NCI-H1694 (cell line): ENCODE measurements at places on chromosomes 7 and 10.
A peak's percentile ranks its signal among the peaks of the same experiment; 100 is the strongest.

- DNase-seq: no peak
Measured at GRCh38 chr10:10146604-10147003, 871.1 kb upstream of the CELF2 start.

DNA sequence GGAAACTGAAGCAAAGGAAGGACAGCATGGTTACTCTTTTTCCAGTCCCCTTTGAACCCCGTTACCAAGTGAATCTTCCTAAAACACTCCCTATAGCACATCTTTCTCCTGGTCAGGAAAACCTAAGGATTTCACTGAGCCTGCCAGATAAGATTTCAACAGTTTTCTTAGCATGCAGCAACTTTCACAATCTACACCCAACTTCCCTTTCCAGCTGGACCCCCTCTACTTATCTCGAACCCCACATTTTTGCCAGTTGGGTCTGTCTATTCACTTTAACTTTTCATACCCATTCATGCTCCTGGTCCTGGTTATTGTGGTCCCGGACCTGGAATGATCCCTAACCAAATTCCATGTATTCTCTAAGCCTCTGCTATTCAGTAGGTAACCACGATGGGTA, 14.9 kb upstream of the CPVL start:
- no peak for DNase-seq

GRCh38 chr10:104509981-104510380, 131.1 kb upstream of the SORCS3 start:
- no peak for DNase-seq

- DNase-seq: no peak
Measured at GRCh38 chr7:360454-361100, 70.6 kb downstream of the FOXL3 start.

DNA sequence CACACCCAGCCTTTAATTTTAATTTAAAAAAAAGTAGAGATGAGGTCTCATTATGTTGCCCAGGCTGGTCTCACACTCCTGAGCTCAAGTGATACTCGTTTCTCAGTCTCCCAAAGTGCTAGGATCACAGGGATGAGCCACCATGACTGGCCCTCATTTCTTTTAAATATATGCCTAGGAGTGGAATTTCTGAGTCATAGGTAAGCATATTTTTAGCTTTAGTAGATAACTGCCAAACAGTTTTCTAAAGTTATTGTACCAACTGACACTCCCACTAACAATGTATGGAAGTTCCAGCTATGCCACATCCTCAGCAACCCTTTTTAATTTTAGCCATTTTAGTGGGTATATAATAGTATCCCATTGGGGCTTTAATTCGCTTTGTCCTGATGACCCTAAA, 13.8 kb upstream of the PPIF start:
- no peak for DNase-seq

GRCh38 chr10:61166065-61166464, 222.1 kb upstream of the RHOBTB1 start:
- no peak for DNase-seq

DNA sequence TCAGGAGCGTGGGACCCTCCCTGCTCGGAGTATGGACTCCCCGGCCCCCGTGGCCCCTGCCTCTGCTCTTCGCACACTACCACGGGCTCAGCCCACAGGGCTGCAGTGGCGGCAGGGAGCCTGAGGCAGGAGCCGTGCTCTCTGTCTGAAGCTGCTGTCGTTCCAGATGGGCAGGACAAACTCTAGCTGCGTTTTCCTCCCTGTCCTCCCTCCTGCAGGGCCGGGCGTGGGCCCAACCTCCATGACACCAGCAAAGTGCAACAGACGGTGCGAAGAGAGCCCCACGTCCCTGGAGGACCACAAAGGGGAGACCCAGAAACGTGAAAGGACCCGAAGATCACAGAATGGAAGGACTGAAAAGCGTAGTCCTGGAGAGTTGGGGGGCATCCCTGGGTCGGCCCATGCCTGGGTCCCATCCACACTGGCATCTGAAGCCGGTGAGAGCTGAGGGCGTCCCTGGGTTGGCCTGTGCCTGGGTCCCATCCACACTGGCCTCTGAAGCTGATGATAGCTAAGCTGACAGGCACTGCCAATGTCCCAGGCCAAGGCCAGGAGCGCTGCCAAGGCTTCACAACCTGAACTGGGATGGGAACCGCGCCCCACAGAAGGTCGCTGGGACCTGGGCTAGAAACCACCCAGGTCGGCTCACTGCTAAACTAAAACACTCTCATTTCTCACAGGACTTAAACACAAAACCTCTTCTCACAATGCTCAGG, 267.0 kb downstream of the MAD1L1 start:
- no peak for DNase-seq

DNA sequence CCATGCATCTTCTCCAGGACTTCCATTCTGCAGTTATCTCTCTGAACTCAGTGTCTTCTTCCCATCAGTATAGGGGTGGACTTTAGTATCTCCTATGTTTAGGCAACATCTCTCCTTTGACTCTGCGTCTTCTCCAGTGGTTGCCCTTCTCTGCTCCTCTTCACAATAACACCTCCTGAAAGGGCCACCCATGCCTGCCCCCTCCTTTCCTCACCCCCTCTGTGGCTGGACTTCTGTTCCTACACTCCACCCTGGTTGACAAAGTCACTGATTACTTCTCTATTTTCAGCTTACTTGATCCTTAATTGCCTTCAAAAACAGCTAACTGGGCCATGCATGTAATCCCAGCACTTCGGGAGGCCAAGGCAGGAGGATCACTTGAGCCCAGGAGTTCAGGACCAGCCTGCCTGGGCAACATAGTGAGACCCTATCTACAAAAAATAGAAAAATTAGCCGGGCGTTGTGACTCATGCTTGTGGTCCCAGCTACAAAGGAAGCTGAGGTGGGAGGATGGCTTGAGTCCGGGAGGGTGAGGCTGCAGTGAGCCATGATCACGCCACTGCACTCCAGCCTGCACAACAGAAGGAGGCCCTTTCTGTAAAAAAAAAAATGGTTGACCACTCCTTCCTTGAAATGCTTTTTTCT, 13.7 kb downstream of the SRGN start:
- DNase-seq: no peak

GRCh38 chr7:1049006-1049741, 4.8 kb downstream of the GPR146 start:
- no peak for DNase-seq

GRCh38 chr7:47376991-47377616, 204.8 kb downstream of the TNS3 start:
- DNase-seq: no peak

DNA sequence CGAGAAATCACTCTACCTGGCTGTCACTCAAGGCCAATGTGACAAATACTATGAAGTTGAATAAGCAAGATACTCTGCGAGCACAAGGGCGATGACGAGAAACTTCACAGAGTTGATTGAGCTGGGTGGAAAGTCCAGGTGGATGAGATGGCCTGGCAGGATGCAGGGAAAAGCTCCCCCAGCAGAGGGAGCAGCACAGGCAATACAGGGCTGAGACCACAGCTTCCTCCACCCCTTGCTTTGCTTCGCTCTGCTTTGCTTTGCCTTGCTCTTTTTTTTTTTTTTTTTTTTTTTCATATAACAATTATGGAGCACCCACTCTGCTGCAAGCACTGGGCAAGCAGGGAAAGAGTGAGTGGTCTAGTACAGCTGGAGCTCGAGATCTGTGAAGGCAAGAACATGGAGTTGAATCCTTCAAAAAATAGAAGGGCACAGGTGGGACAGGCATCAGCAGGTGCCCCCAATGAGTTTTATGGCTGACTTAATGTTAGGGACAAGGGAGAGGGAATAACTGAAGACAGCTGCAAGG, 88.3 kb downstream of the CABCOCO1 start:
- DNase-seq: peak; percentile 36

GRCh38 chr10:24503461-24504320, 220.0 kb downstream of the ARHGAP21 start:
- DNase-seq: peak; percentile 22

GRCh38 chr10:62157601-62158000, 111.0 kb downstream of the RTKN2 start:
- no peak for DNase-seq

DNA sequence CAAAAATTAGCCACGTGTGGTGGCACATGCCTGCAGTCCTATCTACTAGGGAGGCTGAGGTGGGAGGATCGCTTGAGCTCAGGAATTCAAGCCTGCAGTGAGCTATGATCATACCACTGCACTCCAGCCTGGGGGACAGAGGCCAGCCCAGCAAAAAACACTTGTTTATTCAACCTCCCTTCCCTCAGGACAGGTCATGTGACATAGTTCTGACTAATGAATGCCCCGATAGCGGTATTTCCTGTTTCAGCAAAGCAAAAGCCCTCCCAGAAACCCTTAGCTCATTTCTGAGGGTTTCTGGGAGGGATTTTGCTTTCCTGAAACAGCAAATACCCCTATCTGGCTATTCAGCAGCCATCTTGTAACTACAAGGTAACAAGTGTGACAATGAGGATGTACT, 157.1 kb downstream of the GATA3 start:
- DNase-seq: no peak

GRCh38 chr10:4174197-4174596, 389.2 kb upstream of the KLF6 start:
- no peak for DNase-seq

GRCh38 chr10:43686414-43686813, 37.7 kb upstream of the ZNF32 start:
- DNase-seq: no peak

DNA sequence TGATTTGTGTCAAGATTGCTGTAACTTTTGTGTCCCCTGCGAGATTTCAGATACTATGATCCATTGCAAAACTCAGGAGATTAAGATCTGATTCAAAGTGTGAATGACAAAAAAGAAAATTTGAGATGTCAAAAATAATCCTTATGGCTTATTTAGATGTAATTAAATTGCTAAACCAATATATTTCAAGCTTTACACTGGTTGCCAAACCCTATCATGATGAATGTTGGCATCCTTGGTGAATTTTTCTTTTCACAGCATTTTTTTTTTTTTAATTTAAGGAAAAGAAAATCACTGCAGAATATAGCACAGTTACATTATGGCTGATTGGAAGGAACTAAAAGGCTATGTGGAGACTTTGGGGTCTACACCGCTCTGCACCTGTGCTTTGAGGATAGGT, 133.5 kb upstream of the PITRM1 start:
- no peak for DNase-seq

DNA sequence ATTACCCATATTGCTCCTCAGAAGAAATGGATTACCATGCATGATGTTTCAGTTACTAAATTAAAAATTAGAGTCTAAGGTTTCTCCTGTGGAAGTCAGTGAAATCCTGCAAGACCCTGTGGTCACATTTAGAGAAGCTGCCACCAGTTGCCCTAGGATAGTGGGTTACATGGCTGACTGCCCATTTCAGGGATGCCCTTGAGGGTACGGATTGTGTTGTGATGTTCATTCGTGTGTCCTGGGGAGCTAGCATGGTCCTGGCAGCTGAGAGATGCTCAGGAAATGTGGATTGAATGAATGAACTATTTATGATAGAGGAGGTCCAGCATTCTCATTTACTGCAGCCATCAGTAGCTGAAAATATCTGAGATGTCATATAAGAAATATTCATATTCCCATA, 55.1 kb downstream of the TMEM178B start:
- DNase-seq: no peak

- no peak for DNase-seq
Measured at GRCh38 chr10:121307411-121307980, 290.7 kb downstream of the FGFR2 start.

GRCh38 chr7:43629857-43630256, 46.9 kb downstream of the STK17A start:
- DNase-seq: no peak

GRCh38 chr10:35000936-35001335, 89.2 kb downstream of the CUL2 start:
- no peak for DNase-seq

GRCh38 chr7:46948716-46949115, 633.2 kb downstream of the TNS3 start:
- no peak for DNase-seq

- DNase-seq: no peak
Measured at GRCh38 chr7:110922906-110923305, 168.0 kb upstream of the LRRN3 start.

DNA sequence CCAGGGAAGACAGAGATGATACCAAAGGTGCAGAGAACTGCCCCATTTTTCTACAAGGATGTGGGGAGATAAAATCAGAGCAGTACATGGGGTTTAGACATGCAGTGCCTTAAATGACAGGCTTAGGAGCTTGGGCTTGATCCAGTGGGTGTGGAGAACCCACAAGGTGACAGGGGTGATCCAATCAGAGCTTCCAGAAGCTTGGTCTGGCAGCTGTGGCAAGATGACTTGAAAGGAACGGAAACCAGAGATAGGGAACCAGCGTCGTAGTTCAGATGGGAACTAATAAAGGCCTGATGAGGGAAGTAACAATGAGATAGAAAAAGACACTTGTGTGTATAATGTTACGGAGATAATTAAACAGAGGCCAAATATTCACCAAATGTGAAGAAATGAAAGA, 80.7 kb downstream of the SLC37A3 start:
- DNase-seq: no peak

DNA sequence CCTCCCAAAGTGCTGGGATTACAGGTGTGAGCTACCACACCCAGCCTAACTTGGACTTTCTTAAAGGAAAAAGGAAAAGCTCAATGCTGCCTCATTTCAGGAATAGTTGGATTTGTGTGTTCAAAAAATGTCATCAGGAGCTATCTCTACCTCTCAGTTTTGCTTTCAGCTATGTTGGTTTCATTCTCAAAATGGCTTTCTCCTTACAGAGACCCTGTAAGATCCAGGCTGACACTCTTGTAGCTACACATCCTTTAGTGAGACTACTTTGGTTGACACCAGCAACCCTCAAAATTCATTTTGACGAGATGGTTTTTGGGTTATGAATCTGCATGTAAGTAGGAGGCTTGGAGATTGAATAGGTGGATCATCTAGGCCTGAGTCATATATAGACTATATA, 269.7 kb upstream of the SORCS1 start:
- no peak for DNase-seq

GRCh38 chr7:50564171-50564570, 1.0 kb downstream of the DDC start:
- no peak for DNase-seq

DNA sequence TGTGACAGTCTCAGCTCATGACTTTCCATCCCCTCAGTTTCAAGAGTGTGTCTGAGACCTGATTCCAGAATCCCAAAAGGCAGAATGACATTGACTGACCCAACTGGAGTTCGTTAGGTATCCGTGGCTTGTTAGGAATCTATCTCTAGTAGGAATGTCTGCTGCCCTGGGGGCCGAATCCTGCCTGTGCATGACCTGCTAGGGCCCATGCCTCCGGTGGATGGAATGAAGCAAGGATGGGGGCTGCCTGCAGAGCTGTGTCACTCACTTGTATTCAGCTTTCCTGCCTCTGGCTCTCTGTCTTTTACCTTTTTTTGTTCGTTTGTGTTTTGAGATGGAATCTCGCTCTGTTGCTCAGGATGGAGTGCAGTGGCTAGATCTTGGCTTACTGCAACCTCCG, 129.5 kb downstream of the SDK1 start:
- no peak for DNase-seq

DNA sequence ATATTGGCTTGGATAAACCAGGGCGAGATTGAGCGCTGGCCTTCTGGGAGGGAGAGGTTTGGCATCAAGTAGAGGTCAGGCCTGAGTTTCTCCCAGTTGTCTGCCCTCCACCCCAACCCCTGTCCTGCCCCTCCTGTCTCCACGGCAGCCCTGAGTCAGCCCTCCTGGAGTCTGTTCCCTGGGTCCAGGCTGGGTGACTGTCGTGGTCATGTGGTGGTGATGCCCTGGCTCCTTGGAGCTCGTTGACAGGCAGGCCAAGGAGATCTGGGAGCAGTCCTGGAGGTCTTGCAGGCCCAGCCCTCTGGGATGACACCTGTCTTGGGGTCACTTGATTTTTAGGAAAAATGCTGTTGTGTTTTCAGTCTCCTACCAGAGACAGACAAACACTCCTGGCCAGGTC, 53.6 kb upstream of the PODXL start:
- DNase-seq: no peak

- no peak for DNase-seq
Measured at GRCh38 chr7:77438131-77438530, 22.0 kb upstream of the GSAP start.
